ENCODE measurements at places on chromosomes 12 and 14.
A peak's percentile ranks its signal among the peaks of the same experiment; 100 is the strongest.

DNA sequence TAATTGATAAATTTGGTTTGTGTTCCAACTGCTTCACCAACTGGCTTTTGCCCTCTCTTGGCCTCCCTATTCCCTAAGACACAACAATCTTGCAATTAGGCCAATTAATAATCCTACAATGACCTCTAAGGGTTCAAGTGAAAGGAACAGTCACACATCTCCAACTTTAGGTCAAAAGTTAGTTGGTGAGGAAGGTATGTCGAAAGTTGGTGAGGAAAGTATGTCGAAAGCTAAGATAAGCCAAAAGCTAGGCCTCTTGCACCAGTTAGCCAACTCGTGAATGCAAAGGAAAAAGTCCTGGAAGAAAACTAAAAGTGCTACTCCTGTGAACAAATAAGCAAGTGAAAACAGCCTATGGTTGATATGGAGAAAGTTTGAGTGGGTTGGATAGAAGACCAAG, 32.6 kb downstream of the EGLN3 start:
- H3K27ac ChIP-seq = peak overlapping the region; percentile 55
- H3K27me3 ChIP-seq = no peaks in the 10 kb centered on the region
- H3K4me3 ChIP-seq = no peak overlapping the region
- H3K36me3 ChIP-seq = no peaks in the 10 kb centered on the region
- H3K4me1 ChIP-seq = no peaks in the 10 kb centered on the region

DNA sequence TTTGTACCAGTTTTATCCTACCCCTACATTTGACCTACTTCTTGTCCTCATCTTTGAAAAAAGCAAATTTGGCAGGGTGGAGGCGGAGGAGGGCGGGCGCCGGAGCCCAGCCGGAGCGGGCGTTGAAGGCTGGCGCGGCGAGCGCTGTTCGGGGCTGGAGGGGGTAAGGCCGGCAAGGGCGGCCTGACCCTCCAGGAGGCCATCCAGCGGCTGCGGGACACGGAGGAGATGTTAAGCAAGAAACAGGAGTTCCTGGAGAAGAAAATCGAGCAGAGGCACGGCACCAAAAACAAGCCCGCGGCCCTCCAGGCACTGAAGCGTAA, 27.2 kb downstream of the FBXO34 start:
- peaks cover 25% of the 10 kb centered on the region for H3K4me1 ChIP-seq
- DNase-seq = no peak
- no peaks in the 10 kb centered on the region for H3K36me3 ChIP-seq
- no peak overlapping the region for H3K4me3 ChIP-seq
- H3K27me3 ChIP-seq = no peaks in the 10 kb centered on the region

DNA sequence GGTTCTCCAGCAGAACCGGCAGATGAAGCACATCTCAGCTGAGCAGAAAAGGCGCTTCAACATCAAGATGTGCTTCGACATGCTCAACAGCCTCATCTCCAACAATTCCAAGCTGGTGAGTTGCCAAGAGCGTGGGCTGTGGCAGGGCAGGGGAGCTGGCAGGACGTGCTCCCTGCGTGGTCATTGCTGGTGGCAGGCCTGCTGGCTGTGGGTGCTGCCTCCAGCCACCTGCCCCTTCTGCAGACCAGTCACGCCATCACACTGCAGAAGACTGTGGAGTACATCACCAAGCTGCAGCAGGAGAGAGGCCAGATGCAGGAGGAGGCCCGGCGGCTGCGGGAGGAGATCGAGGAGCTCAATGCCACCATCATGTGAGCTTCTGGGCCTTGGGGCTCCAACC, 35.8 kb downstream of the IL31 start:
- no peaks in the 10 kb centered on the region for H3K4me1 ChIP-seq
- DNase-seq = no peak
- no peak overlapping the region for H3K4me3 ChIP-seq
- no peak overlapping the region for H3K27ac ChIP-seq

GRCh38 chr12:12813120-12814101, at the start of gene DDX47:
Gene DDX47 (plus strand): TSS chr12:12813346. CDS start chr12:12813368, 22 bp downstream.
- no peaks in the 10 kb centered on the region for H3K27me3 ChIP-seq
- peak within 1 kb of the TSS; percentile 99 for H3K4me3 ChIP-seq
- peak within 1 kb of the TSS; percentile 81 for H3K27ac ChIP-seq
- no peaks in the 10 kb centered on the region for H3K36me3 ChIP-seq

- H3K36me3 ChIP-seq = no peaks in the 10 kb centered on the region
- H3K4me1 ChIP-seq = no peaks in the 10 kb centered on the region
- no peaks in the 10 kb centered on the region for H3K27me3 ChIP-seq
- H3K4me3 ChIP-seq = no peak overlapping the region
- no peak overlapping the region for H3K27ac ChIP-seq
These were observed 200.6 kb downstream of the CCDC91 start for GRCh38 chr12:28390761-28391385.

GRCh38 chr14:75286313-75286712, 7.7 kb downstream of the FOS start:
- no peak overlapping the region for H3K27ac ChIP-seq
- H3K4me3 ChIP-seq = no peak overlapping the region
- no peaks in the 10 kb centered on the region for H3K36me3 ChIP-seq
- no peak for DNase-seq
- H3K27me3 ChIP-seq = no peaks in the 10 kb centered on the region
- H3K4me1 ChIP-seq = no peaks in the 10 kb centered on the region

GRCh38 chr12:5493018-5493417, 61.1 kb downstream of the NTF3 start:
- DNase-seq = no peak
- no peak overlapping the region for H3K4me3 ChIP-seq
- H3K36me3 ChIP-seq = no peaks in the 10 kb centered on the region
- H3K27me3 ChIP-seq = no peaks in the 10 kb centered on the region
- H3K27ac ChIP-seq = no peak overlapping the region

- no peaks in the 10 kb centered on the region for H3K4me1 ChIP-seq
- H3K27me3 ChIP-seq = no peaks in the 10 kb centered on the region
- H3K36me3 ChIP-seq = no peaks in the 10 kb centered on the region
- H3K27ac ChIP-seq = no peak overlapping the region
- no peak overlapping the region for H3K4me3 ChIP-seq
These were observed 94.9 kb downstream of the ALG10B start for GRCh38 chr12:38411426-38411825.

DNA sequence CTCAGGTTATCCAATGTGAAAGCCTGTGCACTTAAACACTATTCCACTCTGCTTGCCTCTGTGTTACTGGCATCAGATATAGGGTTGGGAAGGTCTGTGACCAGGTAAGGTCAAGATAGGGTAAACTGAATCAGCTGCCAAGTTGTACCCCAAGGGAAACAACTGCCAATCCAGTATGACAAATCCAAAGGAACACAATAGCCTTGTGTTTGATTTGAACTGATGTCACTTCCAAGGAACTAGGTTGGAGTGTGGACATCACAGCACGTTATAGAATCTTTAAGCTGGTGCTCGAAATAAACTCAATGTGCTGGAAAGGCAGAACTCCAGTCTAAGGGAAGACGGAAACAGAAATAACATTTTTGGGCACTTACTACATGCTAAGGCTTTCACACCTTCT, 223.4 kb upstream of the BTG1 start:
- H3K27me3 ChIP-seq = no peaks in the 10 kb centered on the region
- H3K4me1 ChIP-seq = peaks cover 12% of the 10 kb centered on the region
- no peaks in the 10 kb centered on the region for H3K36me3 ChIP-seq
- no peak overlapping the region for H3K4me3 ChIP-seq
- no peak overlapping the region for H3K27ac ChIP-seq
- no peak for DNase-seq
